ENCODE measurements at places on chromosomes 13 and 19.

- no peak for DNase-seq
Measured at GRCh38 chr19:52094526-52095130, 937 bp downstream of the ZNF841 start.

DNA sequence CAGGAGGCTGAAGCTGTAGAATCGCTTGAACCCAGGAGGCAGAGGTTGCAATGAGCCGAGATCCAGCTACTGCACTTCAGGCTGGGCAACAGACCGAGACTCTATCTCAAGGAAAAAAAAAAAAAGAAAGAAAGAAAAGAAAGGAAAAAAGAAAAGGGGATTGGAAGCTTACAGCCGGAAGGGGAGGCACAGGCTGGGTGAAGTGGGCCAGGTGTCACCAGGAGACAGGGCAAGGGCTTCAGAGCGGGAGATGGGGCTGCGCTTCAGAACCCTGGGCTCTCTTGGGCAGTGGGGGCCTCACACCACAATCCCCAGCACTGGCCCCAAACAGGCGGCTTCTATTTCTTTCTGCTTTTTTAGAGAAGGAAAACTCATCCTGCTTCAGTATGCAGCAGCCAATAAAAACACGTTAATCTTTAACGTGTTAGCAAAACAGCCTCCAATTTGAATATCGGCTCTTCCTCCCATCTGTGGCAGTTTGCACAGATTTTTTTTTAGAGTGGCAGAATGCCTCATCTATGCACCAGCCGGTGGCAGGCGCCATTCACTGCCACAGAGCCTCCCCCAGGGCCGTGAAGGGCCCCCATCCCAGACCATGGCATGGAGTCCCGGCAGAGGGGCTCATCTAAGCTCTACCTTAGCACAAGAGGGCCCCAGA, 46.6 kb upstream of the C19orf12 start:
- DNase-seq, result no peak

DNA sequence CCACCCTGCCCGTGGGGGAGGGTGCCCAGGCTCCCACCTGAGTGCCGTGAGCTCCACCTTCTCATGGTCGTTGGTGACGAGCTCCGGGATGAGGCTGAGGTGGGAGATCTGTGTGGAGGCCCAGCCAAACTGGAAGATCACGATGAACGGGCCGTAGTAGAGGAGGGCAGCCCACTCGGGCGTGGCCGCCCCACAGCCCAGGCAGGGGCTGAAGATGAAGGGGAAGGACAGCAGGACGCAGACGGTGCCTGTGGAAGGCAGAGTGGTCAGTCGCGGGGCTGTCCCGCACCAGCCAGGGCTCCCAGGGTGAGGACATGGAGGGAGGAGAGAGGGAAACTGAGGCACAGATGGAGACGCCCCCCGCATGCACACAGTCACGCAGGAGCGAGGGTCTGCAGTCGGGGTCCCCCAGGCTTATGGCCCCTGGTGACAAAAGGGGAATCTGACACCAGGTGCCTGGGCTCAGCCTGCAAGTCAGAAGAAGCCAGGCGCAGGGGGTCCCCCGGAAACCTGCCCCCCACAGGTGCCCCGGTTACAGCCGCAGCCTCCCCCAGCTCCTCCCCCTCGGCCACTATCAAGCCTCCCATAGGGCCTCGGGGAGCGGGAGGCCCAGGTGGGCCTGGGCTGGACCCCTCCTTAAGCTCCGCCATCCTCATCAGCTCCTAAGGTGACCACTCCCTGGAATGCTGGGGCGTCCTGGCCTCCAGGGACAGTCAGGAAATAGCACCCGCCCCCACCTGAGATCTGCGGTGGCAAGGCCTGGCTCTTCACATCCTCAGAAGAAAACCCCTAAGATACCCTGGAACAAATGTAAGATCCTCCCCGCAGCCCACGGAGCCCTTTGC, 6.2 kb downstream of the MFSD12 start:
- no peak for DNase-seq

DNA sequence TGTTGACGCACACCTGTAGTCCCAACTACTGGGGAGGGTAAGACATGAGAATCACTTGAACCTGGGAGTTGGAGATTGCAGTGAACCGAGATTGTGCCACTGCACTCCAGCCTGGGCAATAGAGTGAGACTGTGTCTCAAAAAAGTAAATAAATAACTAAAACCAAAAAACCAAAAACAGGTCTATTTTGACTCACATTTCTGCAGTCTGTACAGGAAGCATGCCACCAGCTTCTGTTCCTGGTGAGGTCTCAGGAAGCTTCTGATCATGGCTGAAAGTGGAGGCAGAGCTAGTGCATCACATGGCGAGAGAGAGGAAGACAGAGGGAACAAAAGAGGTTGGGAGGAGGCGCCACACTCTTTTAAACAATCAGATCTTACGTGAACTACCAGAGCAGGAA, 142.5 kb downstream of the ITGBL1 start:
- no peak for DNase-seq

GRCh38 chr13:98972059-98972458, 5.8 kb downstream of the DOCK9 start:
- no peak for DNase-seq

DNA sequence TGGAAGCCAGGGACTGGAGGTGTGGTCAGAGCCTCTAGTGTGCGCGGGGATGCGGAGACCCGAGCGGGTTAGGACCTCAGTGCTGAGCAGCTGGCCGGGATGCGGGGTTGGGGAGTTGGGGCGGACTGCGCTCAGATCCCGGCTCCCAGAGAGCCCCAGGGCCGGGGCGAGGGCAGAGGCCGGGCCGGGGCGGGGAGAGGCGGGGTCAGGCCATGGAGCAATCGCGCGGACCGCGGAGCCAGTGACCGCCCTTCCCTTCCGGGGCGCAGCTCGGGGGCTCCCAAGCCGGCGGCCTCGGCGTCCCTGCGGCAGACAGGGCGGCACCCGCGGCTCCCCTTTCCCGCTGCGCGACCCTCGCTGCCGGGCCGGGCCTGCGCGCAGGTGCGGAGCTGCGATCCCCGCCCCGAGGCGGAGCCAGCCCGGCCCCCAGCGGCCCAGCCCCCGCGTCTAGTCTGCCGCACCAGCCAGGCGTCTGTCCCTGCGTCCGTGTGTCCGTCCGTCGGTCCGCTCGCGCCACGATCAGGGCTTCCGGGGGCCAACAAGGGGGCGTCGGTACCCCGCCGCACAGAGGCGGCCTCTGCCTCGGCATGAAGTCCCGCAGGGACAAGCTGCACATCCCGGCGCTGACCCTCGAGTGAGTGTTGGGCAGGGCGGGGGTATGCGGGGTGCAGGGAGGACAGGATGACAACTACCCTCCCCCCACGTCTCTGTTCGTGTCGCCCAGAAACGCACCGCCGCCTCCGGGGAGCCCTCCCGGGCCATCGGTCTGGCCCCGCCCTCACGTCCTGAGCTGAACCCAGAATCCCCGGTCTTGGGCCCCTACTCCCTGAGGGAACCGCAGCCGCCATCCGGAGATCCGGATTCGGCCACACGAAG, 12.4 kb downstream of the MAST3 start:
- DNase-seq, result peak; percentile 8

DNA sequence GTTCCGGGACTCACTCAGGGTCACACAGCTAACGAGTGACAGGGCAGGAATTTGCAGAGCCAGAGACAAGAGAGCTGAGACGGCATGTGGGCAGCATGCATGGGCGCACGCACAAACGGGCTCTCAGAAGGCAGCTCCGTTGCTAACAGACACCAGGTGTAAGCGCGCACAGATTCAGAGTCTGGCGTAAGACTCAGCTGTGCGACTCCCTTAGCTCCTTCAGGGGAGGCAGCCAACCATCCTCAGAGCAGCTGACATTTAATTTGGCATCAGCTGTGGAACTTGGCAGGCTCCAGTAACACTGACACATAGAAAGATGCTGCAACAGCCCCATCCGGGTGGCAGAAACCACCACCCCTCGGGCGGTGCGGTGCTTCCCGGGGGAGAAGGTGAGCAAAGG, 7.5 kb upstream of the TM6SF2 start:
- no peak for DNase-seq

DNA sequence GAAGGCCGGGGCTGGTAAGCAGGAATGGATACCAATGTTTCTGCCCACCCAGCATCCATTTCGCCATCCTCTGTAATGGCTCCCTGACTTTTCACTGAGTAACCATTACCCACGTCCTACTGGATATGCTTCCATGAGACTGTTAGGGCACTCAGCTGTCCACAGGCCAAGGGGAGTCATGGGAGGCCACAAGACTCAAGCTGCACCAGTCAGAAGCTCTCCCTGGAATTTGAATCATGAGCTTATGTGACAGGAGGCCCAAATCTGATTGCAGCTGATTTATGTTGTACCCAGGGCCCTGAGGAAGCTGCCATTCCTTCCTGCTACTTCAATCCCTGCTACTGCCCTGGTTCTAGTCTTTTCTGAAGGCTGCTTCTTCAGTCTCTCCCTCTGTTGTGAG, 28.3 kb downstream of the DEDD2 start:
- DNase-seq, result no peak

- DNase-seq, result no peak
Measured at GRCh38 chr13:73913751-73914518, 220.3 kb downstream of the KLF12 start.

GRCh38 chr19:44752816-44753625, 4.5 kb downstream of the BCL3 start:
- DNase-seq, result peak; percentile 51

- no peak for DNase-seq
Measured at GRCh38 chr19:17026706-17027534, at the start of gene CPAMD8. CPAMD8 (minus strand) TSS chr19:17026810; CDS start chr19:17026642, 168 bp downstream.

DNA sequence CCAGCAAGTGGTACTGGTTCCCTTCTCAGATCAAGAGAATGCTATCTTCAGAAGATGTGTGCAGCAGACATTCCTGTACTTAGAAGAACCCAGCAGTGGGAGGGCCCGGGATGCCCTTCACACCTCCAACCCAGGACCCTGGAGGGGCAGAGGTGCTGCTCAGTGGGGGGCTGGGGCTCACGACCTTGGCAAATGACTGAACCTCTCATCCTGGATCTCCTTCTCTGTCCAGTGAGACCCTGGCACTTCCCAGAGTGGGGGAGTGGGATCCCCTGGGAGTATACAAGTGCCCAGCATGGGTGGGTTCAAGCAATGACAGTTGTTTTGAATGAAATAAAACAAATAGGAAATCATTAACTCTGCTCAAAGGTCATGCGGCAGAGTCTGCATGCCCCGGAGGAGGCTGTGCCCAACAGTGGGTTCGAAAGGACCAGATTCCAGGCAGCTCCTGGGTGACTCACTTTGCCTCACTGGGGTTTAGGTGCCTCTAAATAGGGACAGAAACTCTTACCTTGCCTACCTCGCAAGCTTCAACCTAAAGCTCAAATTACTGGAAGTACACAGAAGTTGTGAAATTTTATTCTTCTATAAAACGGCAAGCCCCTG, 26.9 kb downstream of the GGACT start:
- no peak for DNase-seq

GRCh38 chr19:1860821-1861598, 2.4 kb downstream of the KLF16 start:
- no peak for DNase-seq

DNA sequence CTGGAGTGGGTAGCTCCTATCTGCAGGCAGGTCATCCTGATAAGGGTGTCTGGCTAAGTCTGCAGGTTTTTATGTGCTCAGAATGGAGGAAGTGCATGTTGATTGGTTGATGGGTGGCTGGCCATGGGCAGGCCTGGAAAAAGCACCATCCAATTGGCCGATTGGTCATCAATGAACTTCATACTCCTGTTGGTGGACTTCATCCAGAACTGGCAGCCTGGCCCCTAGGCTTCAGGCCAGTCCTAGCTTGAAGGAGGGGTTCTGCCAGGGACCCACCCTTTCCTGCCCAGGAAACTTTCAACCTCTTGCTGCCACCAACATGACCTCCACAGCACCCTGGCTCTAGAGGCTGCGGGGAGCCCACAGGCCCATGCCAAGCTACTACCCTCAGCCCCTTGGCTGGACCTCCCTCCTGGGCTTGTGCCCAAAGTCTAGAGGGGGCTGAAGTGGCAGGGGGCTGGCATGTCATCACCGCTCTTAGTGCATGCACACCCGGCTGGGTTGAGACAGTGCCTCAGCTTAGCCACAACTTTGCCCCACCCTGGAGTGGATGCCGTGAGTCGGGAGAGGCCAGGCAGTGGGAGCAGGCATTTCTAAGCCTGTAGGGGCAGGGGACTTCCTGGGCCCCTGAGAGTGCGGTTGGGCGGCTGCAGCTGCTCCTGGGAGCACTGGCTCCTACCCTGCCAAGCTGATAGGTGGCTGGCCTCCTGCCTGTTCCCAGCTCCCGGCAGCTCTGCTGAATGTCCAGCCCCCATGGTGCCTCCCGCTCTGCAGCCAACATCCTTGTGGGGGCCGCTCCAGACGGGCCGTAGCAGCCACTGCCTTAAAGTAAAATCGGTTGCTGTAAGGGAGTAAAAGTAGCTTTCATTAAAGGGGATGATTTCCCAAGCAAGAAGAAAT, 13.2 kb downstream of the DNAJC15 start:
- DNase-seq, result no peak

GRCh38 chr13:36339600-36340155, 6.5 kb downstream of the SPART start:
- DNase-seq, result no peak

GRCh38 chr19:16206637-16207036, 8.9 kb downstream of the AP1M1 start:
- no peak for DNase-seq

- DNase-seq, result peak; percentile 12
Measured at GRCh38 chr13:99659226-99659625, 158.0 kb downstream of the TM9SF2 start.

DNA sequence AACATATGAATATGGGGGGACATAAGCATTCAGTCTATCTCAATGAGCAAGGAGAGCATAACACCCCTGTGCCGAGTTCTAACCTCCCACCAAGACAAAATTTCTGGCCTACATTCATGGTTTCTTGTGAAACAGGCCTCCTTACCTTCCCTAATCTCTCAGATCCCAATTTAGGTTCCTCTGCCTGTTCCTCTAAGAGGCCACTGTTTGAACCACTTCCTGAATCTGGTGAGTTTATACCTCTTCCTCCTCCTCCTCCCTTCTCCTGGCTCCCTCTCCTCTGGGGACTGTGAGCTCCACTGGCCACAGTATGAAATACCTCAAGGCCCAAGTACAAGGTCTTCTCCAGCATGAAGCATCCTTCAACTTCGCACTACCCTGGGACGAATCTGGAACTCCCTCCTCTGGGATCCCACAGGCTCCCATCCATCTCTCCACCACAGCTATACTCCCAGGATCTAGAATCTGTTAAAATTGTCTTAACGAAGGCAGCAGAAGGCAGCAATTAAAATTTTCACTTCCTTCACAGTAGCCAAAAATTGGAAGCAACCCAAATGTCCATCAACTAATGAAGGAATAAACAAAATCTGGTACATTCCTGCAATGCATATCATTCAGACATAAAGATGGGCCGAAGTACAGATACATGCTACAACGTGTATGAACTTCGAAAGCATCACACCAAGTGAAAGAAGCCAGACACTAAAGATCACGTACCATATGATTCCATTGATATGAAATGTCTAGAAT, 7.8 kb upstream of the SIGLECL1 start:
- DNase-seq, result no peak

DNA sequence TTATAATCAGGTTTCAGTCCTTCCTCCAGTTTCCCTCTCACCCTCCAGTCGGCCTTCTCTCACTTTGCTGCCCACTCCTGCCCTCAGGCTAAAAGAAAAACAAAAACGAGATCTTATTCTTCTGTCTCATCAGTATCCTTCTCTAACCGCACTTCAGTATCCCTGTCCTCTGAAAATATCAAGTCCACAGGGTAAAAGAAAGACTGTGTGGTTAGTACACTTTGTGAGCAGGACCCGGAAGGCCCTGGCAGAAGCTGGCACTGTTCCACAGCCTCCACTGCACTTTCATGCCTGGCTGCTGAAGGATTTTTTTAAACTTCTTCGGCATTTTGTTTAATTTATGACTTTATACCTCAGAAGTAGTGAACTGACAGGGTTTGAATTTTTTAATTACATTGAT, 51.8 kb downstream of the TM9SF2 start:
- DNase-seq, result no peak

All from NCI-H1105 treated with DMSO at 0.1 percent for 48 hours (cell line).